ENCODE measurements at places on chromosomes 7 and 10. TPM values are rescaled to one million over a fixed set of nuclear protein-coding genes. Genes with fewer than 3 reads are reported as not detected.

The GHRHR gene
- total RNA-seq: not detected

The MYO3A gene
- total RNA-seq: 3.3 TPM

The LEP gene
- total RNA-seq: not detected

The OR2A1 gene
- 0.10 TPM for total RNA-seq

The ANKRD1 gene
- total RNA-seq: 123 TPM

The PAX4 gene
- not detected for total RNA-seq

The FAM25A gene
- 25.8 TPM for total RNA-seq

The PDE6C gene
- not detected for total RNA-seq

The ECHDC3 gene
- total RNA-seq: 28.4 TPM

The OIT3 gene
- total RNA-seq: 7.2 TPM

The UCMA gene
- not detected for total RNA-seq

The FAM13C gene
- total RNA-seq: 74.0 TPM

The ERVW-1 gene
- total RNA-seq: not detected

The OPN4 gene
- total RNA-seq: not detected

The FBXL13 gene
- total RNA-seq: 1.3 TPM

The LIPJ gene
- 0.21 TPM for total RNA-seq

The ALOX5 gene
- 12.4 TPM for total RNA-seq

The CALML5 gene
- total RNA-seq: 0.41 TPM

The CAV1 gene
- total RNA-seq: 248 TPM

The MEOX2 gene
- 53.2 TPM for total RNA-seq

The CHCHD3 gene
- 123 TPM for total RNA-seq

The NET1 gene
- 225 TPM for total RNA-seq

The SORCS1 gene
- 17.8 TPM for total RNA-seq

The DNAJC12 gene
- 8.2 TPM for total RNA-seq

The TMEM229A gene
- not detected for total RNA-seq

The ZNF488 gene
- 1.4 TPM for total RNA-seq

The TDRD1 gene
- 1.6 TPM for total RNA-seq

The KEL gene
- 1.6 TPM for total RNA-seq

The PON3 gene
- 7.2 TPM for total RNA-seq

The PCLO gene
- 2.7 TPM for total RNA-seq

The STK32C gene
- total RNA-seq: 7.8 TPM

The ADCY1 gene
- total RNA-seq: 9.8 TPM

The ASIC3 gene
- 0.51 TPM for total RNA-seq

The ATOH7 gene
- 0.82 TPM for total RNA-seq

The SFXN4 gene
- 27.5 TPM for total RNA-seq

The PNLIPRP1 gene
- 0.31 TPM for total RNA-seq

The COL28A1 gene
- 8.1 TPM for total RNA-seq

The INHBA gene
- 5.5 TPM for total RNA-seq

The SEMA3C gene
- total RNA-seq: 212 TPM

The SLC18A3 gene
- total RNA-seq: 0.31 TPM

The AMPH gene
- total RNA-seq: 10.7 TPM

The OR2A7 gene
- total RNA-seq: 8.6 TPM

The WEE2 gene
- not detected for total RNA-seq

The MTURN gene
- total RNA-seq: 126 TPM

The GNG11 gene
- total RNA-seq: 31.6 TPM

The SYT15 gene
- total RNA-seq: 1.1 TPM

Data from tongue (tissue), 3 donors.